ENCODE measurements at places on chromosomes 7 and 10.

DNA sequence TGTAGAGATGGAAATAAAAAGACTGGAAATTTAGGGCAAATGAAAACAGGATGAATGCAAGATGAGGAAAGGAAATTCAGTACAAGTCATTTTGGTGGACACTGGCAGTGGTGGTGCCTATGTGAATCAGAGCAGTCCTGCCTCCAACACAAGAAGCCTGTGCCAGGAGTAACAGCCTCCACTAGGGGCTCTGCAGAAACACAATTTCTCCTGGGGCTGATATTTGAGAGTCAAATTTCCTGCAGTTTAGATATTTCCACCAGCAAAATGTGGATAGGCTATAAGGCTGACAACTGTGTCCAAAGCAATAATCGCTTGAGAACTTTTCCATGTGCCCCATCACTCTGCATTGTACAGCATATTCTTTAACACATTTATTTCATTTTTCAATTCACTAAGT, 4.7 kb upstream of the PLXDC2 start:
- DNase-seq: peak; percentile 35

GRCh38 chr7:50330254-50330653, 25.7 kb downstream of the IKZF1 start:
- DNase-seq: peak; percentile 50

- DNase-seq: no peak
These were observed 118.4 kb downstream of the NSUN6 start for GRCh38 chr10:18532881-18533535.

GRCh38 chr10:93757136-93757535, 600 bp upstream of the LGI1 start:
- no peak for DNase-seq

- no peak for DNase-seq
These were observed 57.8 kb downstream of the PRLHR start for GRCh38 chr10:118537623-118538022.

- DNase-seq: no peak
These were observed 18.4 kb downstream of the SPOCK2 start for GRCh38 chr10:72069751-72070526.

GRCh38 chr7:70627461-70627860, 504.5 kb upstream of the GALNT17 start:
- DNase-seq: no peak

DNA sequence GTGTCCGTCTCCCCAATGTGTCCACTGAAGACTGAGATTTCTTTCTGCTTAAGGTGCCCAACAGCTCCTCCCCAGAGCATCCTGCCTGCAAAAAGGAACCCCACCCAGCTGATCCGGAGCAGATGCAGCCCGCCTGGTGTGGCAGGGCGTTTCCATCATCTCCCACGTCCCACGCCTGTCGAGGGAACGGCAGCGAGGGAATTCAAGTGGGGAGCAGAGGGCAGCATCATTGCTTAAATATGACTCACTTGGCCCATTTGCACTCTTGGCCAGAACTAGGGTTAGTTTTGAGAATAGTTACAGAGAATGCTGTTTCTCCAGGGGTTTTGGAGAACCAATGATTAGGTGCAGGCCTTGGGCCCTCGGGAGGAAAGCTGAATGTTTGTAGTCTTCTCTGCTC, 20.8 kb downstream of the VWA2 start:
- no peak for DNase-seq

DNA sequence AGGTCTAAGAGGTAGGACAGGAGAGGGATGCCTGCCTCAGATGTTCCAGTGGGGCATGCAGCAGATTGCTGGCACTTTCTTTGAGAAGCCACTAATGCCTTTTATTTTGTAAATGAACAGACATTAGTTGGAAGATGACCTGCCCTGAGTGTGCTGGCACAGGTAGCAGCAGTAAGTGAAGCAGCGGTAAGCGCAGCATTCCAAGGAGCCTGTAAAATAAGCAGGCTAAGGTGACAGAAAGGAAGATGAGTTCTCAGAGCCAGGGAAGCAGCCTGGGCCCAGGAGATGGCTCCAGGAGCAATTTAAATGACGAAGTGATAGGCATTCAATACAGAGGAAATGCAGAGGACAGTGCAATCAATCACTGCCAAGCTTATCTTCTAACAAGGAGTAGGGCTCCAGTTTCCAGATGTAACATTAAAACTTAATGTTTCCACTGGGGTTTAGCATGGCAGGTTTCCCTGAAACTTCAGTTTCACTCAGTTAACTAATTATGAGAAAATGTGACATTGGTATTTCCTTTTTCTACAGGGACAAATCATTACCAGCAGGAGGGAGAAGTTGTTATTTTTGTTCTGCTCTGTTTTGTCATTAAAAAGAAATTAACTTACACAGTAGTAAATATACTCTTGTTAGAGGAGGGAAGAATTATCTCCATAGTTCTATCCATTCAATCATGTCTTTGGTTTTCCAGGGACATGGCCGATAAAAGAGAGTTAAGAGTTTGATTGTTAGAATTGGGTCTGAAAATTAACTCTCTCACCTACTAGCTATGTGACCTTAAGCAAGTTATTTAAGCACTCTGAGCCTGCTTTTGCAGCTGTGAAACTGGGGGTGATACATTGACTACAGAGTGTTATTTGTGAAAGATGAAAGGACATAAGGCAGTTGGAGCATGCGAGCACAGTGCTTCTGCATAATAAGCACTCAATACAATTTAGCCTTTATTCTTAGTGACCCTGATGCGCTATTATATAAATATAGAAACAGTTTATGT, 96.6 kb upstream of the PTN start:
- DNase-seq: no peak

DNA sequence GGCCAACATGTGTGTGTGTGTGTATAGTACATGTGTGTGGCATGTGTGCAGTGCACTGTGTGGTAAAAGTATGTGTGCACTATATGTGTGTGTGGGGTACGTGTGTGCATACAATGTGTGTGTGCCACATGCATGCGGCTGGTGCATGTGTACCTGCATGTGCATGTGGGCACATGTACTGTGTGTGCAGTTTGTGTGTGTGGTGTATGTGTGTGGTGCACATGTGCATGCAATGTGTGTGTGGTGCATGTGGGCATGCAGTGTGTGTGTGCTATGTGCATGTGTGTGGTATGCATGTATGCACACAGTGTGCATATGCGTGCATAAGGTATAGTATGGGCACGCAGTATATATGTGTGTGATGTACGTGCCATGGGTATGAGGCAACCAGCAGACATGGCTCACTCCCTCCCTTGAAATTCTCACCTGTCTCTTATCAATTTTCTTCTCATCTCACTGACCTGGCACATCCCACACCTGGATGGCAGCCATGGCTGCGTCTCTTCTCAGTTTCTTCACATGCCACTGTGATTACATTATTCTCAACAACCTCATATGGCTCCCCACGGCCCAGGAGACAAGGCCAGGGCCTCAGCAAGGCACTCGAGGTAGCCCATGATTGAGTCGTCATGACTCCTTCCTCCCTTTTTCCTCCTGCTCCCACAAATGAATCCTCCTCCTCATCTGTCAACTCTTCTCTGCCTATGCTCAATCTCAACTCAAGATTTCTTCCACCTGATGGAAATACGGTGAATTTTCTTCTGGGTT, 57.0 kb downstream of the NUDCD3 start:
- DNase-seq: no peak

DNA sequence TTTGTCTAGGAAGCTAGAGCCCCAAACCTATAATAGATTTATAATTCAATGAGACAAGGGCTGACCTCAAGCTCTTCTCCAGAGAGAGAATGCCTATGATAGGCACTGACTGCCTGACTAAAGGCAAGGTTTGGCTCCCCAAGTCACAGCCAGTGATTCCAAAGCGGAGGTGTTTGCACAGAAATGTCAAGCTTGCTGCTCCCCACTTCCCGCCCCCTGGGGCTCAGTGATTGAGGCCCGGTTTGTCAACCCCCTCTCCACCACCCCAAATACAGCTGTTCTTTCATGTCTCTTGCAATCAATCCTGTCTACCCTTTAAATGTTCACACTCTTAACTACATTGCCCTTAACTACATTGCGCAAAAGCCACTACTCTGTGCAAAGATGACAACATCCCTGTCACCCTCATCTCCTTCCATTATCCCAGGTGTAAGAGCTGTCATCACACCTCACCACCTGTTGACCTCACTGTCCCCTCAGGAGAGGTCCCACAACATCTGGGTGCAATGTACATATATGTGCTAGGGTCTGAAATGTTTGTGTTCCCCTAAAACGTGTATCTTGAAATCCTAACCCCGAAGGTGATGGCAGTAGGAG, 58.0 kb downstream of the NUDCD3 start:
- peak; percentile 6 for DNase-seq

DNA sequence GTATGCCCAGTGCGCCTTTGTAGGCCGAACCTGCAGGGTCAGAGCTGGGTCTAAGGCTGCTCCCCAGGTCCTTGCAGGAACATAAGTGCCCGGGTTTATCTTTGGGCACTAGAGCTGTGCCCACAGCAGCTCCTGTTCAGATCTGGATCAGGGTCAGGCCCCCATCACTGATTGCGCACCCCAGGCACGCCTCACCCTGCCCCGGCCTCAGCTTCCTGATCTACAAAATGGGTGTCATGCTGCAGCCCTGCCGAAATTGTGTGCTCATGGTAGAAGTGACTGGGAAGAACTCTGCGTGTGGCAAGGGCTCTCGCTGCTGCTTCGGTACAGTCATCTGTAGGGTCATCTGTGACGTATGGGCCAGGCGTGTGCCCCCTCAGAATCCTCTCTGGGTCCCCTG, 100.7 kb downstream of the GRK5 start:
- DNase-seq: no peak

DNA sequence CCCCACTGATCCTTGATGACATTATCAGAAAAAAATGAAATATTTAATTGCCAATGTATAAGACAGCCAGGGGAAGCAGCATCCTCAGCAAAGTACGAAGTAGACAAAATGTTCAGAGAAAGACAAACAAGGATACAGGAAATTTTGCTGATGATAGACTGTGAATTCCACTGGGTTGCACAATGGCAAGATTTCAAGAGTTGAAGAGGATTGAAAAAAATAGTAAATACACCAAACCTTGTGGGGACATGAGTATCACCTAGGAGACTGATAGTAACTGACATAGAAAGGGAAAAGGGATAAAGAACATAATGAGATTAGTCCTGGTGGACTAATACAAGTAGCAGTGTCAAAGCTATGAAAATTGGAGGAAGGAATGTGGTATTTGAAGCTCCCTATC, 16.5 kb downstream of the CNOT4 start:
- no peak for DNase-seq

GRCh38 chr7:86900886-86901285, 158.6 kb downstream of the ELAPOR2 start:
- DNase-seq: no peak

- DNase-seq: no peak
These were observed 60.8 kb upstream of the EEPD1 start for GRCh38 chr7:36092221-36092771.

GRCh38 chr7:94183289-94183749, 179.2 kb upstream of the BET1 start:
- peak; percentile 68 for DNase-seq

DNA sequence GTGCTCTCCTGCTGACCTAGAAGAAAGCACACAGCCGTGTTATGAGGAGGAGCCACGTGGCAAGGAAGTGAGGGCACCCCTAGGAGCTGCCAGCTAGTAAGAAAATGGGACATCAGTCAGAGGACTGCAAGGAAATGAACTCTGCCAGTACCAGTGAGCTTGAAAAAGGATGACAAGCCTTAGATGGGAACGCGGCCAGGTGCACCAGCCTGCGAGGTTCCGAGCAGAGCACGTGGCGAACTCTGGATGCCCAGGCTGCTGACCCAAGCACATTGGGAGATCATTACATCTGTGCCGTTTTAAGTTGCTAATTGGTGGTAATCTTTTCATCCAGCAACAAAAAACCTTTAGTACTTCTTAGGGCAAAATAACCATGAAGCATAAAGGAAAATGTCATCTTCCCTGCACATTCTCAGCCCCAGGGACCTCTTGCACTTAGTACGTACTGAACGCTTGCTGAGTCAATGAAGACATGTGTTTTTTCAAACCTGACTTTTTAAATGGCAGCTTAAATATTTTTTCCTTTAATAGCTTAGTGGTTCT, 69.4 kb downstream of the AMZ1 start:
- DNase-seq: no peak

GRCh38 chr7:159136013-159136412, 8.7 kb downstream of the VIPR2 start:
- DNase-seq: no peak

- DNase-seq: no peak
These were observed 20.2 kb upstream of the TRIM8 start for GRCh38 chr10:102624094-102624493.

DNA sequence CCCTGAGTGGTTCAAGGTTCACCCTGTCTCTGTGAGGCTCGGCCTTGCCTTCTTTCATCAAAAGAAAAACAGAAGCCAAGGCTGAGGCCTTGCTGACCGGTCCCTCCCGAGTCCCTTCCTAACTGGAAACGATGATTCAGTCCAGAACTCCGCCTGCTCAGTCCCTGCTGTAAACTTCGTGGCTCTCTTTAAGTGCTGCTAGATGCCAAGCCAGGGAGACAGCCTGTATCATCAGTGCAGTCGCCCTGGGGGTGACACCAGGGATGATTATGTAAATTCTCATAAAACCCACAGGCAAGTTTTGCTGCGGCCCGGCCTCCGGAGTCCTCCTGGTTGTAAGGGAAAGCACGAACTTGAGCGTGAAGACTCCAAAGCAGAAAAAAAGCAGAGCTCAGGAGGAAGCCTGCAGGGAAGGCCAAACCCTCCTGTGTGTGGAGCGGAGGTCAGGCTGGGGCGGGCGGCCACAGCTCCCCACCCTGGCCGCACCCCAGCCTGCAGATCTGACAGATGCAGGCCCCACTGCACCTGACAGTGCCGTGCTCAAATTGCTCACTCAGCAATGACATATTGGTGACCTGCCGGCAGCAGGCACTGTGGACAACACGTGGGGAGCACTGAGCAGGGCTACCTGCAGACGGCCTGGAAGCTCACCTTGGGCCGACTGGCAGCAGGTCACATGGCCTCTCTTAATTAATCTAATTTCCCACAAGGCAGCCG, 123.4 kb downstream of the DYNC2I1 start:
- no peak for DNase-seq

- DNase-seq: no peak
These were observed 78.5 kb upstream of the LANCL2 start for GRCh38 chr7:55286666-55287065.

- no peak for DNase-seq
These were observed 359.4 kb downstream of the TCERG1L start for GRCh38 chr10:130952086-130952485.

DNA sequence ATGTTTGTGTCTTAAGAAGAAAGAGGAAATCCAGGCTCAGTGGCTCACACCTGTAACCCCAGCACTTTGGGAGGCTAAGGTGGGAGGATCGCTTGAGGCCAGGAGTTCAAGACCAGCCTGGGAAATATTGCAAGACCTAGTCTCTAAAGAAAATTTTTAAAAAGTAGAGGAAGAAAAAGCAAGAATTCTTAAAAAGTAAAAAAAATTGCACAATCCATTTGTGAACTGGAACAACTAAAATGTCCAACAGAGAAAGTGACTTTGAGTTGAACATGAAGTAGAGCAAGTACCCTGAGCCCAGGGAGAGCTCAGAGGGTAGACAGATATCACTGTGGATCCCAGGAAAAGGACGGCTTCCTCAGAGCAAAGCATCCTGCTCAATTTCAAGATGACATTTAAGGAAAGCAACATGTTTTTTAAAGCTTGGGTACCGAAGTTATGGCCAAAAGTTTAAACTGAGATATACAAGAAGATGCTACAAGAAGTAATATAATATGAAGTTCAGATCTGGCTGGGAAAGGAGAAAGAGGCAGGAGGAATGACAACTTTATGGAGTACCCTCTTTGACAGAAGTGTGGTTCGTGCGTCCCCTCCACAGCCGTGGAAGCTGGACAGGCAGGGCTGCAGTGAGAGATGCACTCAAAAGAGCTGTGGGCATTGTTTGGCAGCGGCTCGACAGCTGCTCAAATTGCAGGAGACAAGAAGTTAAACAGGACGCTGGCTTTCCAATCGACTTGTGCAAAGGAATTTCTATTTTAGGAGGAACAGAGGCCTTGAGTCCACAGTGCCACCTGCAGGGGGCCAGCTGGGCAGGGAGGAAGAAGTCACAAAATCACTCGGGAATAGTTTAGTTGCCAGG, 201.3 kb downstream of the JCAD start:
- DNase-seq: peak; percentile 50

All from MV-4-11 (cell line).